Sciatic nerve (tissue), 2 donors: ENCODE measurements at places on chromosomes 3 and 15. TPM values are rescaled to one million over a fixed set of nuclear protein-coding genes. Genes with fewer than 3 reads are reported as not detected.

GRCh38 chr3:155744010-155744625 lies 753 bp downstream of the PLCH1 start:
- DNase-seq, result peak; percentile 68

- DNase-seq, result no peak
These were observed 249.7 kb downstream of the PTPRG start for GRCh38 chr3:61810953-61811497.

GRCh38 chr3:157948605-157949383 lies 157.4 kb downstream of the SHOX2 start:
- DNase-seq, result no peak

GRCh38 chr15:98002866-98003265 lies 42.4 kb downstream of the ARRDC4 start:
- DNase-seq, result no peak

DNA sequence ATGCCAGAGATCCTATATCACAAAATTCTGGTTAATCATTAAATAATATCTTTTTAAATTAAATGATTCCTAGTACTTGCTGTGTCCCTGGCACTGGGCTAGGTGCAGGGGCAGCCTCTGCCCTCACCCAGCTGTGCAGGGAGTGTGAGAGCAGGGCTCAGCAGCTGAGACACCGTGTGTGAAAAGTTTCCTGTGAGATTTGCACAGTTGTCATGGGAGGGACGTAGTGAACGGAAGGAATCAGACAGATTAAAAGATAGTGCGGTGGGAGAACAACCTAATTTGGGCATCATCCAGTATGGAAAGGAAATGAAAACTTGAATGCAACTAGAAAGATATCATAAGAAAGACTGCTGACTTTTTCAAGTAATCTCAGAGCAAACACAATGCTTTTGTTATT lies 204.1 kb downstream of the SSR3 start:
- DNase-seq, result no peak

DNA sequence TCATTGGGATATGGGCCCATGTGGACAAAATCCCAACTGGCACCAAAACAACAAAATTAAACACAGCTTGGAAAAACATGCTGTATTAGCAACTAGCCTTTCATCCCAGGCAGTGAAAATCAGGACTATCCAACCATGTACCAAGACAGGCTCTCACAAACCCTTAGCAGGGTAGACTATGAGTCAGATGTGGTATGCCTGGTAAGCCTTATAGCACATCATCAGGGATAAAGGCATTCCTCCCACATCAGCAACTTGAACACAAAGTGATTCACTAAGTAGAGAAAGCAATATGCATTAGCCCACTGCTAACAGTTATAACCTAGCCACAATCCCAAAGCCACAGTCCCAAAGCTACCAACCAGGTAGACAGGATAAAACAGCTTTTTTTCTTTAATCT lies 8.0 kb downstream of the CEP152 start:
- no peak for DNase-seq

DNA sequence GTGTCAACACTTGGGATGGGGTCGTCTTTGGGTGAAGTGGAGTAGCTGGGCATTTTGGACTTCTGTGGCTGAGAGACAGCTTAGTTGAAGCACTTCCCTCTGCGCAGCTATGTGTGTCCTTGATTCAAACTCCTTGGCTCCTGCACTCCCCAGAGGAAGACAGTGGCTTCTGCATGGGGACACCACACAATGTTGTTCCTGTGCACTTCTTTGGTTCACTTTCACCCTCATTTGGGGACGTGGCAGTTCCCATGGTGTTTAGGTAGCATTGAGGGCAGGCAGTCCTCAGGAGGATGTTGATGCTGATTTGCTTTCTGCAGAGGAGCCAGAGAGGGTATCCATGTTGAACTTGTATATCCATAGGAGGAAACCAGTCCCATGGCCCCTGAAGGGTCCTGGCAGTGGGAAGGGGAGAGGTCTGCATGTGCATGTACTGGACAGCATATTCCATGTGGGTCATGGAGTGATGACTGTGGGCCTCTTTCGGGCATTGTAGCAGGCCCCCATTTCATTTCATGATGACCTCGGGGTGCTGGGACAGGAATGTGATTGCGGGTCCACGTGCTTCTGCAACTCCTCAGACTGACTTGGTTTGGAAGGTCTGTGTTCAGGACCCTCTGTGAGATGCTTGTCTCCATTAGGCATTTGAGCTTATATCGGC lies 135.4 kb downstream of the SNRPN start:
- DNase-seq, result no peak

DNA sequence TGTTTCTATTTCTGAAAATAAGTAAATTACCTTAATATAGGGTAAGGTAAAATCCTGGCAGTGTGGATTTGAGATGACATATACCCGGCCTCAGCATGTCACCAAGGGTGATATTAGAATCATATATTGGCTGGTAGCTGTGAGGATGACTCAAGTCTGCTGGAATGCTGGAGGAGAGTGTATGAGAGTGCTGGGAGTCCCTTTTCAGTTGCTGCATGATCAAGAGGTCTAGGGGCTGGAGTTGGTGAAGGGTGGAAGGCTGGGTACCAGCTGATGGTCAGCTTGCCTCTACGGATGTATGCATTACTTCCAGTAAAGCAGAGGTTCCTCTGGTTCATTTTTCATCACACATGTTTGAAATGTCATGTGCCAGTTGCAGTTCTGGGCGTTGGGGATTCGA lies 40.6 kb downstream of the SLC25A26 start:
- no peak for DNase-seq

DNA sequence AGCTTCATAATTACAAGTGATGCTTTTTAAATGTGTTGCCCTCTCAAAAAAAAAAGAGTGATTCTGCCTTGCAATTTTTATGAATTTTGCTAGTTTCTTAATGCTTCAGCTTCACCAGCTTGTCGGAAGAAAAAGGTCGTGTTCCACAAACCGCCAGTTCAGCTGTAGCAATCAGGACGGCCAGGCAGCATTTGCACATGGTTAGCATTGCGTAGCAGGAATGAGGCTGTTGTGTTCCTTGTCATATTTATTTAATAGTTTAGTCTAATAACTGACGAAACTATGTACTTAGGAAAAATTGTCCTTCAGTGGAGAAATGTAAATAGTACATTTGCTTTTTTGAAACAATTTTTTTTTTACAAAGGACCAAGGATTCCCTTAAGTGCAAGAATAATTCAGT lies 64.9 kb upstream of the SELENOK start:
- DNase-seq, result no peak

- DNase-seq, result no peak
These were observed 48.1 kb upstream of the FLNB start for GRCh38 chr3:57960174-57960505.

- no peak for DNase-seq
These were observed 192.6 kb upstream of the PRICKLE2 start for GRCh38 chr3:64417816-64418215.

- DNase-seq, result no peak
These were observed 105.9 kb upstream of the NEDD4 start for GRCh38 chr15:56099311-56099710.

DNA sequence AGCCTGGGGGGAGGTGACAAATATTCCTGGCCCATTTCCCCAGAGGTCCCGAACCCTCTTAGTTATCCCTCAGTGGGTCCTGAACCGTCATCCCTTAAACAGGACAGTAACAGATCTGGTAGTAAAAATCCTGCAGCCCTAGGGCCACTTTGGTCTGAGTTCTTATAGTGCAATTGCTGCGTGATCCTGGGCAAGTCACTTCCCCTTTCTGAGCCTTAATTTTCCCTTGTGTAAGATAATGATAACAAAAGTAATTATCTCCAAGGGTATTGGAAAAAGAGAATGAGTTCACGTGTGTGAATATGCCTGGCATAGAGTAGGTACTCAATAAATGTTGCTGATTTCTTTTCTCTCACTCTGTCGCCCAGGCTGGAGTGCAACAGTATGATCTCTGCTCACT lies 2.9 kb upstream of the JAGN1 start:
- no peak for DNase-seq

- peak; percentile 47 for DNase-seq
These were observed 95.8 kb upstream of the KLF13 start for GRCh38 chr15:31230630-31231485.

DNA sequence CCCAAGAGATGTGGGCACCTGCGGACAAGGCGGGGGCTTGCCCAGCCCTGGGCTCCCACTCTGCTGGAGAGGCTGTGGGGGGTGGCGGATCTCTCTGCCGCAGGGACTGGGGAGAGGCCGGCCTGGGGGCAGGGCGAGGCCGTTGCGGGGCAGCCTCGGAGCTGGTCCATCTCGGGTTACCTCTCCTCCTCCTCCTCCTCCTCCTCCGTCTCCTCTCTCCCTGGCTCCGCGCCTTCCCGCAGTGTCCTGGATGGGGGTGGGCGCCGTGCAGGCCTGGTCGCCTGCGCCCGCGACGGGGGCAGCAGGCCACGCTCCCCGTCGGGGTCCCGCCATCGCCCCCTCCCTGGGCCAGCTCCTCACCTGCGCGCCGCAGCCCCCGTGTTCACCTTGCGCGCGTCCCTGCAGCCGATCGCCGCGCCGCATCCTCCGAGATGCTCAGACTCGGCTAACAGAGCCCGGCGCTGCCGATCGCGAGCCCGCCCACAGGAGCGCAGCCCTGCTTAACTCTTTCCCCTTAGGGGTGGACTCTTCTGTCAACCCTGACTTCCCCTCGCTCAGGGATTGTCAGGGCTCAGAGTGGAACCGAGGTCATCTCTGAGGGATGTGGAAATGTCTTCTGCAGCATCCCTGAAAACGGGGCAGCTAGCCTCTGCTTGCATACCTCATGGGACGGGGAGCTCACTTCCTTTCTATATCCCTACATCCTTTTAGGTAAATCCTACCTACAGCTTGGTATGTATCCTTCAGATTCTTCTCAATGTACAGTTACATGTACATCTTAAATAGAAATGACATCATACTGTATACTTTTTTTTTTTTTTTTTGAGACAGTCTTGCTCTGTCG lies at the start of gene PRRT3:
Gene PRRT3 (minus strand): TSS at position 447 of the 844 bp plus-strand sequence. CDS start 2,293 bp downstream, outside the sequence.
- DNase-seq, result no peak

DNA sequence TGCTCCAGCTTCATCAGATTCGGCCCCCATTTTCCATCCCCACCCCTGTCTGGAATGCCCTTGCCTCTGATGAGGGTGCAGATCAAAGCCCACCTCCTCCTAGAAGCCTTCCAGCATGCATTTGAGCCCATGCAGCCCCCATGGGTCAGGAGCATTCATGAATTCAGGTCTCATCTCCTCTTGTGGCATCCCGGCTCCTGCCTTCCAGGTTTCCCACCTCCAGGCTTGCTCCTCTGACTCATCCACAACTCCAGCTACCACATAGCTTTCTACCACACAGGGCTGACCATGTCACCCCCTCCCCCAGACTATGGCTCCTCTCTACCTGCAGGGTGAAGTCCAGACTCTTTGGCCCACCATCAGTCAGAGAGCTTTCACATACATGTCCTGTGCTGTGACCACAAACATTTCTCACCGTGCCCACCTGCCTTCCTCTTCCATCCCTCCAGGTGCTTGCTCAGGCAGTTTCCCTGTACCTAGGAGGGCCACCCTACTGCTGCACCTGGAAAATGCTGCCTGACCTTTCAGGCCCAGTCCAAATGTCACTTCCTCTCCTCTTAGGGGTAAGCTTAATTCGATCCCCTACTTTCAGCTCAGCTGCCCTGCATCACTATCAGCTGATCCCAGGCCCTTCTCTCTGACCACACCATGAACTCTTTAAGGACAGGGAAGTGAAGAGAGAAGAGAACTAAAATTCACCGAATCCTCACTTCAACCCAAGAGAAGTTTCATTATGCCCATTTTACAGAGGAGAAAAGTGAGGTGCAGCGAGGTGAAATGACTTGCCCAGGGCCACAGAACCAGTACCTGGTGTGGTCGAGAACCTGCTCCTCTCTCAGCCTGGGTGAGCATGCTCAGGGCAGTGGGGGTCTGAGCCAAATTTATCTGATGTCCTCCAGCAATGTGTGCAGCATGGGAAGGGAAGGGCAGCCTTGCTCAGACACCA lies 13.7 kb upstream of the FGD5 start:
- no peak for DNase-seq

GRCh38 chr3:142104763-142105162 lies 44.6 kb downstream of the TFDP2 start:
- no peak for DNase-seq

GRCh38 chr3:16846373-16847080 lies 38.2 kb upstream of the PLCL2 start:
- no peak for DNase-seq

Gene SOX2
- 12.4 TPM for total RNA-seq

Gene TLR9
- total RNA-seq, result 1.1 TPM

Gene CKMT1A
- total RNA-seq, result 0.36 TPM

Gene FAM81A
- 18.2 TPM for total RNA-seq

Gene INSYN1
- 7.8 TPM for total RNA-seq

Gene PCSK6
- total RNA-seq, result 13.9 TPM

Gene FURIN
- total RNA-seq, result 51.6 TPM

Gene TRPM1
- not detected for total RNA-seq

Gene PTX3
- total RNA-seq, result 4.2 TPM

Gene SI
- not detected for total RNA-seq

Gene AADACL2
- total RNA-seq, result not detected

Gene HYAL1
- total RNA-seq, result 19.4 TPM

Gene ACKR4
- 3.1 TPM for total RNA-seq
